ENCODE measurements at places on chromosomes 5 and 9.

GRCh38 chr9:79766091-79766490 lies 194.3 kb downstream of the TLE4 start:
- no peak for DNase-seq

DNA sequence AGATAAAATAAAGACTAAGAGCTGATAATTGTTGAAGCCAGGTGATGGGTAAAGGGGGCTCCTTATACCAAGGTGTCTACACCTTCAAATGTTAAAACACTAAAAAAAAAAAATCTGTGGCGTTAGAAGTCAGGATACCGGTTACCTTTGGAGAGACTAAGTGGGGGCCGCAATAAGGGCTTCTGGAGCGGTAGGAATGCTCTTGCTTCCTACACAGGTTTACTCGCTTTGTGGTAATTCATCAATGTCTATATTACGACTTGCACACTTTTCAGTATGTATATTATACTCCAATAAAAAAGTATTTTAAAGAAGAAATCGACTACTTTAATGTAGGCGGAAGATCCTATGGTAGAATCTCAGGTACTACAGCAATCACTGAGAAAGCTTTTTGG lies 12.5 kb downstream of the MRPS27 start:
- no peak for DNase-seq

DNA sequence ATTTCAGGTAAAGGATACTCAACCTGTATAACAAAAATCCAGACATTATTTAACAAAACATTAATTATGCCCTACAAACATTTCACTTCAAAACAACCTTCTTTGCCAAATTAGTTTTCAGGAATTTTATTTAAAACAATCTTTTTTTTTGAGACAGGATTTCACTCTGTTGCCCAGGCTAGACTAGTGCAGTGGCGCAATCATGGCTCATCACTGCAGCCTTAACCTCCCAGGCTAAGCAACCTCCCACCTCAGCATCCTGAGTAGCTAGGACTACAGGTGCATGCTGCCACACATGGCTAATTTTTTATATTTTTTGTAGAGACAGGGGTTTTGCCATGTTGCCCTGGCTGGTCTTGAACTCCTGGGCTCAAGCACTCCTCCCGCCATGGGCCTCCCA lies 3.9 kb downstream of the FNIP1 start:
- no peak for DNase-seq

DNA sequence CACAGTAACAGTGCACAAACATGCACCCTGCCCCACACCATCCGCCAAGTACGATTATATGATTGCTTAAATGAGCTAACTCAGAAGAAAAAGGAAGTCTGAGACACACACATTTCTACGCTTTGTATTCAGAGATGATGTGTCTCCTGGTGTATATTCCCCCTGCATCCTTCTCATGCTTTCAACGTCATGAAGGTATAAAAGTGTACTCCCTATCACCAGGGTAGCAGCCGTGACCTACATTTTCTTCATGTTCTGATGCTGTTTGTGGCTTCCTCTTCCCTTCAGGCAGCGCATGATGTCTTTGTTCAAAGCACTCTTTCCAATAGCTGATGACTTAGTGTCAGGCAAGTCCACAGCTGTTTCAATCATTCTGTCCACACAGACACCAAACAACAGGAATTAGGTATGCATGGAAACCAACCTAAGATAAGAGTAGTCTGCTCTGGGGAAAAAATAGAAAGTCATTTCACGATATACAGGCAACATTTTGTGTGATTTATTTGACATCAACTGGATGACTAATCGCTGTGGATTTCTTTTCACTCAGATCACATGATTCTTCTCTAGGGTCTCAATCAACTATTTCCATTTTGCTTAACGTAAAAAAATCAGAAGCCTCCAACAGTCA lies 269.4 kb upstream of the PTGER4 start:
- no peak for DNase-seq

GRCh38 chr5:157971571-157972216 lies 112.7 kb upstream of the CLINT1 start:
- DNase-seq, result no peak

DNA sequence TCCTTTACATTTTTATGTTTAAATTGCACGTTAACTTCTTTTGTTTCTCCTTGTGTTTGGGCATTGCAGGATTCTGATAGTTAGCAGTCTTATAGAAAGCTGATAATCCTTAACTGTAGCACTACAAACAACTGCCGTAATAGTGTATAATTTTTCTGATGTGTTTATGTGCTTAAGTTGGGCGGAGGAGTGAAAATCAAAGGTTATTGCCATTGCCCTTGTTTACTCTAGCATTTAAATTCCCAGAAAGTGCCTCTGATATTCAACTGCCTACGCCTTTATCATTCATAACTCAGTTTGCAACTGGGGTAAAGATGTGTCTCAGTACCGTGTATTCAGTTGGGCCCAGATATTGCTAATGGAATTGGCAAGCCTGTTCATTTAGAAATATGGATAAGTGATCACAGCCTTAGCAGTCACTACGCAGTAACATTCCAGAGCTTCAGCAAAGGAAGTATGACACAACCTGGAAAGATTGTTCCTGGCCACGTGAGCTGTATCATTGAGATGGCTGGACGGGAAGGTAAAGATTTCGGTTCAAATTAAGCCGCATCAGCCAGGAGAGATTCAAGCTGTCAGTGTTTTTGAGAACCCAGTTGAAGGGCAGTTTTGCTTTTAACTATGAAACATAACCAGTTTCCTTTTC lies 28.1 kb upstream of the LRRTM2 start:
- DNase-seq, result no peak

GRCh38 chr5:122312591-122313406 lies 762 bp downstream of the SNCAIP start:
- no peak for DNase-seq

DNA sequence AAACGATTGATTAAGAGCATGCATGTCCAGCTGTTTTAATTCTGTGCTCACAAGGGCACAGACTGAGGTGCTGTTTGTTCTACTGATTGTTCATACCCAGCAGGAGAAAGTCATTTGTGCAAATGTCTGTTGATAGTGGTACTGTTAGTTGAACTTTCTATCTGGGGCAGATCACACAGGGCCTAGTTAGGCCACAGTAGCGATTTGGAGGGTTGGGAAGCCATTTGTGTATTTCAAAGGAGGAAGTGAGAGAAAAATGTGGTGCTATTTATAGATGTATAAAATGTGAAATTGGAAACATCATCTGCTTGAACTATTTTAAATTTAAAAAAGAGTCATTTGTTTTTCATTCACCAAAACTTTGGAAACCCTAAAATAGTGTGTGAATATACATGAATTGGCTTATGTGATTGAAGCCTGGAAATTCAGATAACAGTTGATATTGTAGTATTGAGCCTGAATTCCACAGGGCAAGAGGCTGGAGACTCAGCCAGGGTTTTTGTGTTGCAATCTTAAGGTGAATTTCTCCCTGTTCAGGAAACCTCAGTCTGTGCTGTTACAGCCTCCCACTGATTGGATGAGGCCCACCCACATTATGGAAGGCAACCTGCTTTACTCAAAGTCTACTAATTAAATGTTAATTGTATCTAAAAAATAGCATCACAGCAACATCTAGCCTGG lies 162.0 kb upstream of the CDKN2B start:
- no peak for DNase-seq

DNA sequence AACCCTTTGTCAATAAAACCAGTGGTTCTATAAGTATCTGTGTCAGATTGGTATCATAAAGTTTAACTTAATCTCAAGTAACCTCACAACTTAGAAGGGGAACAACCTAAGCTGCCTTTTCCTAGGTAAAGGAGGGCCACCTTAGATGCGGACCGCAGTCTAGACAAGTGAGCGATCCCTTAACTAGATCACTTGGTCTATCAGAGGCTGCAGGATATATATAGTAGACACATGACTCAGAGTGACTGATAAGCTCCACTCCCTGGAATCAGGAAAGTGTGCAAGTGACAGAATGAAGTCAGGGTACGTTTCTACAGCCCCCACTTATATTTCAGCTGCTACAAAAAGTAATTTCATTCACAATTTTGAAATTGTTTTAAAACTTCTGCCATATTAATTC lies 7.4 kb downstream of the REEP5 start:
- no peak for DNase-seq

GRCh38 chr9:79301551-79302391 lies 270.0 kb upstream of the TLE4 start:
- no peak for DNase-seq
